ENCODE measurements at places on chromosomes 2 and 18.

GRCh38 chr2:147945660-147946059, 74.9 kb downstream of the ORC4 start:
- DNase-seq, result no peak

DNA sequence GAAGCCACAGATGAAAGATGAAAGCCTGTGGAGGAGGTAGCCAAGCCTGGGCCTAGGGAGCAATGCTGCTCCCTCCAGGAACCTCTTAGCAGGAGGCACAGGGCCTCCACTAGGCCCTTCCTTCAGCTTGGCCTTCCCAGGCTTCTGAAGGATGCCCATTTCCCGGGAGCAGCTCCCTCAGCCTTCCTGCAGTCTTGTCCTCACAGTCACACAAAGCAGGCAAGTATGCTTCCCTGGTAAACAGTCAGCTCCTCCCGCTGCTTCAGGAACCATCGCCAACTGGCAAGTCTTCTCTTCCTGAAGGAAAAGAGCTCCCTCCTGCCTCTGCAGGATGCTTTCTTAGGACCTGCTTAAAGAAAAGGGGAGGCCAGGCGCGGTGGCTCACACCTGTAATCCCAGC, 53.2 kb downstream of the SMAD7 start:
- DNase-seq, result no peak

DNA sequence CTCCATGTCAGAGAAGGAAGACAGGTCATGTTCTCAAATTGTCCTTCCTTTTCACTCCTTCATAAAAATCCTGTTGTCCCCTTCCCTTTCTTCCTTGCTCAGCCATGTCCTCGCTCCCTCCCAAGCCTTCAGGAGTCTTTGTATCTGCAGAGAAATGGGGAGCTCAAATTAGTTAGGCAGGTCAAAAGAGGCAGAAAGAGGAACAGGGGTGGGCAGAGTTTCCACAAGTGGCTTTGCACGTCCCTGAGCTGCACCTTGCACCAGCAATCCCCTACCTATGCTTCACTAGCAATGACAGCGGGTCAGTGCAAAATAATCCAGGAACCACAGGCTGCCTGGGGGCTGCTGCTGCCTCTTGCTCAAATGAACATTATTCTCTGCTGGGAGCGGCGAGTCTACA, 152.1 kb upstream of the ITGA6 start:
- no peak for DNase-seq

DNA sequence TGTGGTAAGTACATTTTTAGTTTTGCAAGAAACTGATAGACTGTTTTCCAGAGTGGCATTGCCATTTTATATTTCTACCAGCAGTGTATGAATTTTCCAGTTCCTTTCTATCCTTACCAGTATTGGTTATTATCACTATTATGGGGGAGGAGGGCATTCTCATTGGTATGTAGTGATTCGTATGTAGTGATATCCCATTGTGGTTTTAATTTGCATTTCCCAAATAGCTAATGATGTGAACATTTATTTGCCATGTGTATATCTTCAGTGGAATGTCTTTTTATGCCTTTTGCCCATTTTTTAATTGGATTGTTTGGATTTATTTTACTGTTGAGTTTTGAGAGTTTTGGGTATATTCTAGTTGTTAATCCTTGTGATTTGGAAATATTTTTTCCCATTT, 16.9 kb downstream of the EIF5B start:
- no peak for DNase-seq

- DNase-seq, result no peak
Observed at GRCh38 chr2:236607471-236608187, 38.0 kb downstream of the ACKR3 start.

DNA sequence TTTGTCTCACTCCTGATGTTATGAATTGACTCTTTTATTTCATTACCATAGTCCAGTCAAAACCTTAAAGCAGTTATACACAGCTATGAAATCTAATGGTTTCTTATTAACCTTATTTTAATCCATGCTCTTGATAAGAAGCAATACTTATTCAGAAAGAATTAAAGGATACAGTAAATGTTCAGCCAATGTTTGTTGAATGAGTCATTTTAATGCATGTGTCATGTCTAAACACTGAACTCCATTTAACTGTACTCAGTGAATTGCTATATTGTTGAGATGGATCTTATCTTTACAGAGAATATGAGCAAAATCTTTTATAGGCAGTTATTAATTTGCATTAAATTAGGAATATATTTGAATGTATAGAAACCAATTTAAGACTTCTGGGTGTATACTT, 135.1 kb upstream of the TFPI start:
- DNase-seq, result no peak

- no peak for DNase-seq
Observed at GRCh38 chr2:54606393-54606958, 117.0 kb upstream of the EML6 start.

DNA sequence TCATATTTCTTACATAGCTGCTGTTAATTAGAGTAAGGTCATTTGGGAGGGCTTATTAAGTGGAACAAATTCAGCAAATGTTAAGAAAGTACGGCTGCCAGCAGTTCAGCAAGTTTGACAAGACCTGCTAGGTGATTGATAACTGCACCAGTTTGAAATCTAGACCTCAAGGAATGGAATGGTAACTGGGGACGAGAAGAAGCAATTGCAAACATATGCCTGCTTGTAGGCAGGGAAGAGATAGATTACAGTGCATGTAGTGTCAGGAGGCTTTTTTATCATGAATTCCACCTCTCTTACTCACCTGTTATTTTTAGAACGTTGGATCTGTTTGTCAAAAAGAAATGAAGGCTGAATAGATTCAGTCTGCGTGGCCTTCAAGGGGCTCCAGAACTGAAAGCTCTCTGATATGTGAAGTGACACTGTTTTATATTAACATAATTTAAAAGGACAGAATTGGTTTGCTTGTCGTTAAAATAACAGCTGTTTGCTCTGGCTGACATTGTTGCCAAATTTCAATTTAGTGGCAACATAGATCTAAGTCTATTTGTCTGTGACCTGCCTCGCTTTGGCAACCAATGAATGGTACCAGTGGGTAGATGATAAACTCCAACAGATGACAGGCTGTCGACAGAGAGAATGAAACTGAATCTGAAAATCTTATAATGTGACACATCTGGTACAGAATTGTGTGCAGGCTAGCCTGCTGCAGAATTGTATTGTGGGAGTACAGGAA, 199.3 kb downstream of the ZNF407 start:
- no peak for DNase-seq

DNA sequence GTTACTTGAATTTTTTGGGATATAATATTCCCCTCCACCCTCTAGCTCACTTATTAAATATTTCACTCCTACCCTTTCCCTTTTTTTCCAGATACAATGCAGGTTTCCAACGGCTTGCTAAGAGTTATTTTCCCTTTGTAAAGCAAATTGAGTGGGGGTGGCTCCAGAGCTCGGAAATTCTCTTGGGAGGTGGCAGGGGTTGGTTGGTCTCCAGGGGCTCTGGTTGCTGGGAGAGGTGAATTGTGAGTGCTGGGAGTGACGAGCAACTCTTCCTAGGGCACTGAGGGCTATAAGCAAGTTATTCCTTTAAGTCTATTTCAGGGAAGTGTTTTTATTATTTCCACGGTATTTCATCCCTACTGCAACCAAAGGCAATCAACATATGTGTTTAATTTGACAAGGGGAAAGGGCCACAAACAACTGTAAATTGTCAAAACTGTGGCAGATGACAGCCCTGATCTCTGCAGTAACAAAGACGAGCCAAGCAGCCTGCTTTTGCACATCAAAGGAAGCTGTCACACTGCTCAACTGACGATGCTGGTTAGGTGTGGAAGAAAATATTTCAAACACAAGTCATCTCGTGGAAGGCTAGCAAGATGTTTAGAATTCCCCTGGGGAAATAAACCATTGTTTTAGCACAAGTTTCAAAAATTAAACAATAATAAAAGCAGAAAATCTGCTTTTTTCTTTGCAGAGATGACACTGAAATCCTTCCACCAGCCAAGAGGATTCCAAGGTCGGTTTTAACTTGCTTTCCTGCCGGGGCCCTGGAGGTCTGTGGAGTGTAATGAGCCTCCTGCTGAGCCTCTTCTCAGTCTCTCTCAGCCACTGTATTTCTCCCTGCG, 34.8 kb upstream of the ASXL2 start:
- no peak for DNase-seq

- DNase-seq, result no peak
Observed at GRCh38 chr2:43311276-43311675, 84.9 kb upstream of the ZFP36L2 start.

DNA sequence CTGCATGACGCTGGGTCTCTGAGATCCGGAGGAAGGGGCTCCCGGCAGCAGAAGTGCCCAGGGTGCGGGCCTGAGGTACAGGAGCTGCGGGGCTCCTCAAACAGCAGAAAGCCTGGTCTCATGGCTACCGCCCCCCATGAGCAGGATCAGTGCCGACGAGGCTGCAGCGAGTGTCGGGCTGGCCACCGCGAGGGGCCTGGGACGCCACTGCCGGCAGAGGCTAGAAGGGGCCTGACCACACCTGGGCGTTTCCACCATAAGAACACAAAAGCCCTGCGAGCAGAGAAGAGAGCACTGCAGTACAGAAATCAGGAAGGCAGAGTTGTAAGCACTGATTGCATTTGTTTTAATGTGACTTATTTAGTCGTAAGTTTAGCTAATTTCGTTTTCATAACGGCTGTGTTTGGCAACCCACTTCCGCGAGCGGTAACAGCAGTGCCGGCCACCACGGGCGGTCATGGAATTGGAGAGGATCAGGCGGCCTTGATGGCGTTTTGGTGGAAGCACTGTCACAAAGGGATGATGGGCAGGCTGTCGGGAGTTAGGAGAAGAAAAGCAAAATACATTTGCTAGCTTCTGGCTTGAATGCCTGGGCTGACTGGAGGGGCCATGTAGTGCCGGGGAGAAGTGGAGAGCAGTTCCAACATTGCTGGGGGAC, 117.4 kb downstream of the HDAC4 start:
- DNase-seq, result no peak

DNA sequence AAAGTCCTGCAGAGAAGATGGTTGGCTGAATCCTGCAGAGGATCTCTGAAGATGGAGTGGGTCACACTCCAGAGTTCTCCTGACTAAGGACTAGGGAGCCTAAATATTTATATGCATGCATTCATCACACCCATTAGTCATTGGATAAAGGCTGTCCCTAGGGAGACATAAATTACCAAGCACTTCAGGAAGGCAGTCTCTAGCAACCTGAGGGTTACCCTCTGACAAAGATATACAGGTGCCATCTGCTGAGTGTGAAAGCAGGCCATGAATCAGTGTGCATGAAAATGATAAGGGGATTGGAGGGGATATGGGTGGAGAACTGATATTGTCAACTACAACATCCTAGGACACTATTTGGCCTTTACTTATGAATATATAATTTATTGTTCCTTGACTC, 294.8 kb upstream of the DDX18 start:
- no peak for DNase-seq

- DNase-seq, result no peak
Observed at GRCh38 chr2:72116081-72116533, 31.6 kb downstream of the CYP26B1 start.

- no peak for DNase-seq
Observed at GRCh38 chr2:130826419-130826818, 10.3 kb upstream of the ARHGEF4 start.

GRCh38 chr18:46475390-46475752, 181.6 kb downstream of the LOXHD1 start:
- DNase-seq, result no peak

DNA sequence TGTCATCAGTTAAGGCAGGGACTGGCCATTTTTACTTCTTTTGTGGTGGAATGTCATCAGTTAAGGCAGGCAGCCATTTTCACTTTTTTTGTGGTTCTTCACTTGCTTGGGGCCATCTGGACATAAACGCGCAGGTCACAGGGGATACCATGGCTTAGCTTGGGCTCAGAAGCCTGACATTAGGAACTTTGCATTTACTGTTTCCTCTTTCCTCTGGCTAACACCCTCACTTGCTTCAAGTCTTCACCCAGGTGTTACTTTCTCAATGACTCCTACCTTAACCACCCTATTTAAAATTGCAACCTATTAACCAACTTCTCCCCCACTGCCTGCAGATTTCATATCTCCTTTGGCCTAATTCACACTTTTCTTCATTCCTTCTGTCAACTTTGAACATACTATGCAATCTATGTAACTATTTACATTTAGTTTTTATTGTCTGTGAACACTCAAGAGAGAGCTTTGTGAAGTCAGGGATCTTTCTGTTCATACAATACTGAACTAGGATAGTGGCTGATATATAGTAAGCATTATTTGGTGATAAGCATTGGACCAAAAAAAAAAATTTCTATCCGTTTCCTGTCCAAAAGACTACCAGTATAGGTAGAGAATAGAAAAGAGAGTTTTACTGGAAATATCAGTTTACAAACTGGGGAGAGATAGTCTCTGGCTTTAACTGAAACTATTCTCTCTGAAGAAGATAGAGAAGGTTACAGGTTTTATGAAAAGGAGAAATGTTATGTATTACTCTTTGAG, 600.1 kb upstream of the ZNF804A start:
- DNase-seq, result no peak

- DNase-seq, result no peak
Observed at GRCh38 chr2:40123746-40124145, 328.1 kb downstream of the SLC8A1 start.

DNA sequence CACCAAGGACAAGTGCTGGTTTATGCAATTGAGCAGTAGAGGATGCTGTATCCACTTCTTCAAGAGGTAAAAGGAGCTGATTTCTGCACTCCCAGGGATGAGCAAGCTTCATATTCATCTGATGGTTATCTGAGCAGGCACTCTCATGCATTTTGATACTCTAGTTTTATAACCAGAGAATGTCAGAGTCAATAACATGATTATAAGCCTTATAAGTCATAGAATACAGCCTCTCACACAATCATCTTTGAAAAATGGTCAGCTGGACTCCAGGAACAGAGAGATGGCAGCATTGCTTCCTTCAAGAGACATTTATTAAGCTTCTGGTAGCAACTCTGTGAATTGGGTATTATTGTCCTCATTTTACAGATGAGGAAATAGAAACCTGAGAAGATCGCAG, 167.1 kb downstream of the SLC8A1 start:
- no peak for DNase-seq

DNA sequence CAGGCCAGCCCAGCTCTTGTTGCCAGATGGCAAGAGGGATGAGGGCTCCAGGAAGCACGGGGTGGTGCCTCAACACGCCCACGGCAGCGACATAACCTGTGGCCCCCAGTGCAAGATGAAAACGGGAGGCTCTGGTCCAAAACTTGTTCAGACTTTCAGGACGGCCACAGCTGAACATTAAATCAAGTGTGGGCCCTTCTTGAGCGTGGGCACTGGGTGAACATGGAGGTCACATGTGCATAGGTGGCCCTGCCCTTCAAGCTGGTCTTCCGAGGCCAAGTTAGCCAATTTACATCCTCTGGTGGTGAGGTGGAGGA, 77.5 kb downstream of the NDUFA10 start:
- no peak for DNase-seq

DNA sequence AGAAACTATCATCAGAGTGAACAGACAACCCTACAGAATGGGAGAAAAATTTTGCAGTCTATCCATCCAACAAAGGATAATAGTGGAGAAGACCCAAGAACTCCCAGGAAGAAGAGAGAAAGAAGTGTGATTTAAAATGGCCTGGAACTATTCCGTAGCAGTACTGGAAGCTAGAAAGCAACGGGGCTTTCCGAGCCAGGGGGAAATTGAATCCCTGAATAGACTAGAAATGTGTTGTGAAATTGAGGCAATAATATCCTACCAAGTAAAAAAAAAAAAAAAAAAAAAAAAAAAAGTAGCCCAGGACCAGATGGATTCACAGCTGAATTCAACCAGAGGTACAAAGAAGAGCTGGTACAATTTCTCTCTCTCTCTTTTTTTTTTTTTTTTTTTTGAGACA, 69.3 kb downstream of the FARP2 start:
- DNase-seq, result no peak

- DNase-seq, result no peak
Observed at GRCh38 chr2:125711075-125711474, 944.9 kb upstream of the GYPC start.

Measured in stimulated activated CD8-positive, alpha-beta memory T cell treated with anti-CD3 and anti-CD28 coated beads, Interleukin-15, amount 100 ng/mL, for 48 hours (primary cell).